ENCODE measurements at places on chromosomes 7 and 10. TPM values are rescaled to one million over a fixed set of nuclear protein-coding genes. Genes with fewer than 3 reads are reported as not detected.

The TRIM50 gene
- not detected for total RNA-seq

The GPR146 gene
- 0.21 TPM for total RNA-seq

The PVRIG gene
- not detected for total RNA-seq

The A1CF gene
- not detected for total RNA-seq

The SSC4D gene
- total RNA-seq, result 6.4 TPM

The ACBD7 gene
- total RNA-seq, result 1.5 TPM

The CROT gene
- 7.8 TPM for total RNA-seq

The CYP3A4 gene
- total RNA-seq, result not detected

The SEMA3C gene
- total RNA-seq, result 84.8 TPM

The OR6B1 gene
- not detected for total RNA-seq

The HKDC1 gene
- total RNA-seq, result 126 TPM

The INSYN2A gene
- total RNA-seq, result under 0.01 TPM

The CFAP46 gene
- total RNA-seq, result 3.8 TPM

The UCN3 gene
- total RNA-seq, result not detected

The ANAPC16 gene
- total RNA-seq, result 105 TPM

The HMX3 gene
- not detected for total RNA-seq

The BAMBI gene
- 34.6 TPM for total RNA-seq

The ANTXRL gene
- total RNA-seq, result not detected

The MARCHF5 gene
- total RNA-seq, result 16.8 TPM

The OR9A2 gene
- total RNA-seq, result not detected

The RTKN2 gene
- total RNA-seq, result 6.7 TPM

The CHRM2 gene
- total RNA-seq, result not detected

The SUGCT gene
- 4.0 TPM for total RNA-seq

The LBX1 gene
- not detected for total RNA-seq

The LIPA gene
- 59.2 TPM for total RNA-seq

The NODAL gene
- total RNA-seq, result 0.08 TPM

The SFXN3 gene
- total RNA-seq, result 77.4 TPM

The RAMP3 gene
- not detected for total RNA-seq

The TIMM23B gene
- total RNA-seq, result 21.2 TPM
